ENCODE measurements at places on chromosomes 6 and 20. TPM values are rescaled to one million over a fixed set of nuclear protein-coding genes. Genes with fewer than 3 reads are reported as not detected.

GRCh38 chr6:35674594-35674993 is 14.1 kb downstream of the FKBP5 start:
- DNase-seq = no peak

GRCh38 chr20:41181567-41181966 is 44.2 kb downstream of the PLCG1 start:
- DNase-seq = no peak

GRCh38 chr6:42417641-42418112 is 34.0 kb downstream of the TRERF1 start:
- no peak for DNase-seq

PRL gene
- not detected for total RNA-seq

GHRH gene
- total RNA-seq = not detected

- DNase-seq = no peak
These were observed 60.0 kb upstream of the TXNDC5 start for GRCh38 chr6:7970616-7971015.

All from NCI-H460 (cell line).